Cardiac fibroblast (primary cell): ENCODE measurements at places on chromosomes 2 and 18.

DNA sequence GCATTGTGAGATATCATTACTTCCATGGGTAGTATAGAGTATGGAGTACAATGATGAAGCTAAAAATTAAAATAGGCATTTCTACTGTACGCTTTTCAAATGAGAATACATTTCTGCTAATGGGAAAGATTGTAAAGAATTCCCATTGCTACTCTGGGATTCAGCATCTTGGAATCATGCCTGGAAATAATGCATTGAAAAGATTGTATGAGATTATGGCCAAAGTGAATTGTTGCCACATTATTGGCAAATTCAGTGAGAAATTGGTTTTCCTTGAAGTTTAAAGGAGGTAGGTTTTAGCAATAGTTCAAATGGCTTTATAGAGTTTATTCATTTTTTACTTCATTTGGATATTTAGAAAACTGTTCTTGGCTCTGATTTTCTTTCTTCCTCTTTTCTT lies 157.9 kb downstream of the GULP1 start:
- no peak for DNase-seq

GRCh38 chr2:173764094-173764493 lies 201.1 kb downstream of the SP3 start:
- no peak for DNase-seq

DNA sequence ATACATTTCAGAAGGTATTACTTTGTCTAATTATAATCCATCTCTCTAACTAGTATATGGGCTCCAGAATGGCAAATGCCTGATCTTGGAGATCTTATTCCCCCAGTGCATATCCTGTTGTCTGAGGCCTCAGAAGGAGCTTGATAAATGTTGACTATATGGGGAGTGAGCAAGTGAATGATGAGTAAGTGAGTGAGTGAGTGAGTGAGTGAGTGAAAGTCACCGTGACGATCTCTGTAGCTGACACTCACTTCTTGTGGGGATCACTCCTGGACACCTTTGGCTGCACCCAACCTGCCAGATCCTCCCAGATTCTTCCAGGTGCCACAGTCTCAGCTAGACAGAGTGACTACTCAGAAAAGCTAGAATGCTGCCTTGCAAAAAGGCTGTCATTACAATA lies 2.8 kb downstream of the XDH start:
- DNase-seq = no peak

GRCh38 chr2:239108459-239108858 lies 260.6 kb downstream of the TWIST2 start:
- DNase-seq = no peak

- peak; percentile 74 for DNase-seq
Observed at GRCh38 chr2:133458280-133458679, 110.0 kb downstream of the NCKAP5 start.

DNA sequence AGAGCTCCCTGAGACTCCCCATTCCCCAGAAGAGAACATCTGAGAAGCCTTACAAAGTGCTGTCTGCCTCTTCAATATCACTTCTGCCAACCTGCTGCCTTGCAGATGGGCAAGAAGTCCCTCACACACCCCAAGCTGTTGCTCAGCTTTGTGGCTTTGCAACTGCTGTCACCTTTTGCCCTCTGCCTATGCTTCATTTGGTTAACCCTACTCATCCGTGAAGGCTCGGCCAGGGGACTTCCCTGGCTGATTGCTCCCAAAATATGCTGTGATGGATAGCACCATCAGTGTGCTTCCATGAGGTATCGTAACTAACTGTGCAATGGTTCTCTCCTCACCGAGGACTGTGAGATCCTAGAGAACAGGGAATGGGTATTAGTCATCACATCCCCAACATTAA lies 88.9 kb upstream of the CYP1B1 start:
- DNase-seq = no peak

DNA sequence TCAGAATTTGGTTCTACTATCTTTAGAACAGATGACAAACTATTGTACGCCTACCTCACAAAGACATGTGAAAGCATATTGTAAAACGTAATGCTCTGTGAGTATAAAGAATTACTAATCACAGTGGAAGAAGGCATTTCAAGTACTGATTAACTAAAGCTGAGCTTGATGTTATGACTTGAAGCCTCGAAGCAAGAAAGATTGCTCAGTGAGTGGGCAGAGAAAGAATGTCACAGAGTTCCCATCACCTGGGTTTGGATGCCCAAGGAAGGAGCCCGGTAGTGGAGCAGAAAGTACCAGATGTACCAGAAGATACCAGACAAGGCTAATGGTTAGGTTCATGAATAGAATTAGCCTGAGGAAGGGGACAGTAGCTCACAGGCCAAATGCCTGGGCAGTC lies 39.5 kb upstream of the FAM110C start:
- DNase-seq = no peak

DNA sequence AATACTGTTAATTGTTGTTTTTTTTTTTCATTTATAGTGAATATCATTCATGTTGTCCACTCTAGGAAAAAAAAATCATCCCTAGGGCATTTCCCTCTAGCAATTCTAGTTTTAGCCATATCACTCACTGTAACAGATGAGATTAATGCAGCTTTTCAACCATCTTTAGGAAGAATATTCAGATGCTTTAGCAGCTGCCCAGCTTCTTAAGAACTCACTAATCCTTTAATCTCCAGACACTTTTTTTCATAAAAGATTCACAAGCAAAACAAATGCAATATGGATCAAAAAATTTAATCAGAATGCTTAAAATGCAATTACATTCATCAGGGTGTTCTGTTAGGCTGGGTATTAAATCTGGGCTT lies 692.6 kb downstream of the ERBB4 start:
- DNase-seq = no peak

- DNase-seq = no peak
Observed at GRCh38 chr2:21095178-21095577, 28.6 kb upstream of the TDRD15 start.

GRCh38 chr2:20091305-20091991 lies 40.0 kb upstream of the LAPTM4A start:
- DNase-seq = peak; percentile 93

GRCh38 chr2:15943378-15944280 lies 3.3 kb downstream of the MYCN start:
- DNase-seq = peak; percentile 26

DNA sequence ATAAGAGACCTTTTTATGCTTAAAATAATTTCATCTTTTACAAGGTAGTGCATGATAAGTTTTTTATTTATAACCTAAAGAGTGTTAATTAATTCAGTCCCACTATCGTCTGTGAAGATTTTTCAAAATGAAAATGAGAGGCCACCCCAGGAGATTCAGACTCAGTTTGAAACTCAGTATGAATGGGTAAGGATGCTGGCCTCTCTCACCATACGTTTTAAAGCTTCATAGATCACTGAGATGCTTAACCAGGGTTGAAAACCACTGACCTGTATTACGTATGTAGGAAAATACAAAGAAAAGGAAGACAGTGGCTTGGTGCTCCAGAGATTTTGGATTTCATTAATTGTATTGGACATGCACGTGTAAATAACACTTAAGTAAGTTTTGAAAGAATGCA lies 278.7 kb downstream of the FSIP2 start:
- no peak for DNase-seq

DNA sequence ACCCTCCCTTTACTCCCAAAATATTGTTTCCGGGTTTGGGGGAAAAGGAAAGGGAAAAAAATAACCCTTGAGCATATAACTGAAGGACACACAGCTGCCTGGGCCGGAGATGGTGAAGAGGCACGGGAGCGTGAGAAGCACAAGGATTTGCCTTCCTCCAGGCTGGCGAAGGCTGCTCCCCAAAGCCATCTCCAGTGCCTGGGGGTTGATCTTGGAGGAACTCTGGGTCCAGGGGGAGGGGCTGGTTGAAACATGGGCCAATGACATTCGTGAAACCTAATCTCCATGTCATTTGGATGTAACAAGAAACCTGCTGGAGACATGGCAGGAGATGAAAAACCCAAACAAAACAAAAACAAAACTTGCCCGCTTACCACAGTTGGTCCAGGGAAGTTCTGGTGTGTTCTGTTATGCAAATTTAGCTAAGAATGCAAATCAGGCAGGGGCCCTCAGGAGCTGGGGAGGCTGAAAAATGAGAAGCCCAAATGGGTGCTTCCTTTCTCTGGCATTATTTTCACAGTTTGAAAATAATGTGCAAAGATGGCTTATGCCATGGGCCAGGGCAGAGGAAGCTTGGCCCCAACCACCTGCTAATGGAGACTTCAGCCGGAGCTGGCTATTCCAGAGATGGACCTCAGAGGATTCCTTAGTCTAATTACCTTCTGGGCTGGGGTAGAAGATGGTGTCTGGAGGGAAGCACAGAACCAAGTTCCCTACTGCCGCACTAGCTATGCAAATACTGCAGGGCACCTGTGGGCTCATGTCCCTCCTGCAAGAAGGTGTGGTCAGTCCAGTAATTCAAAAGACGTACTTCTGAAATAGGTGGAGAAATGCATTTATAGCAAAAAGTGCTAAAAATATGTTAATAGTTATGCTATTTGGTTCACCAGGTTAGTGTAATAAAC lies 180.9 kb downstream of the BCL2 start:
- DNase-seq = no peak

GRCh38 chr18:21991081-21991534 lies 178.3 kb upstream of the GATA6 start:
- DNase-seq = no peak

DNA sequence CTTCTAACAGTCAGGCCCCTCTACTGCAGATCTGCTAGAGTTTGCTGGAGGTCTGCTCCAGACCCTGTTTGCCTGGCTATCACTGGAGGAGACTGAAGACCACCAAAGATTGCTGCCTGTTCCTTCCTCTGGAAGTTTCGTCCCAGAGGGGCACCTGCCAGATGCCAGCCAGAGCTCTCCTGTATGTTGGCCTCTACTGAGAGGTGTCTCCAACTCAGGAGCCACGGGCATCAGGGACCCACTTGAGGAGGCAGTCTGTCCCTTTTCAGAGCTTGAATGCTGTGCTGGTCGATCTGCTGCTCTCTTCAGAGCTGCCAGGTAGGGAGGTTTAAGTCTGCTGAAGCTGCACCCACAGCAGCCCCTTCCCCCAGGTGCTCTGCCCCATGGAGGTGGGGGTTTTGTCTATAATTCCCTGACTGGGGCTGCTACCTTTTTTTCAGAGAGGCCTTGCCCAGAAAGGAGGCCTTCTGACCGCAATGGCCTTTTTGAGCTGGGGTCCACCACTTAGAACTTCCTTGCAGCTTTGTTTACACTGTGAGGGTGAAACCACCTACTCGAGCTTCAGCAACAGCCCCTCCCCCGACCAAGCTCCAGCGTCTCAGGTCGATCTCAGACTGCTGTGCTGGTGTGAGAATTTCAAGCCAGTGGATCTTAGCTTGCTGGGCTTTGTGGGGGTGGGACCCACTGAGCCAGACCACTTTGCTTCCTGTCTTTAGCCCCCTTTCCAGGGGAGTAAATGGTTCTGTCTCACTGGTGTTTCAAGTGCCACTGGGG lies 566.0 kb downstream of the NR4A2 start:
- no peak for DNase-seq

- DNase-seq = no peak
Observed at GRCh38 chr18:51727780-51728179, 530.3 kb upstream of the MEX3C start.

- DNase-seq = peak; percentile 57
Observed at GRCh38 chr2:197498937-197499593, 575 bp downstream of the HSPD1 start.
